Activated T-helper 1 cell treated with anti-CD3 and anti-CD28 coated beads, Interleukin-2, amount 50 U/mL, for 16 hours (primary cell): ENCODE measurements at places on chromosomes 1 and 21.
A peak's percentile ranks its signal among the peaks of the same experiment; 100 is the strongest.

DNA sequence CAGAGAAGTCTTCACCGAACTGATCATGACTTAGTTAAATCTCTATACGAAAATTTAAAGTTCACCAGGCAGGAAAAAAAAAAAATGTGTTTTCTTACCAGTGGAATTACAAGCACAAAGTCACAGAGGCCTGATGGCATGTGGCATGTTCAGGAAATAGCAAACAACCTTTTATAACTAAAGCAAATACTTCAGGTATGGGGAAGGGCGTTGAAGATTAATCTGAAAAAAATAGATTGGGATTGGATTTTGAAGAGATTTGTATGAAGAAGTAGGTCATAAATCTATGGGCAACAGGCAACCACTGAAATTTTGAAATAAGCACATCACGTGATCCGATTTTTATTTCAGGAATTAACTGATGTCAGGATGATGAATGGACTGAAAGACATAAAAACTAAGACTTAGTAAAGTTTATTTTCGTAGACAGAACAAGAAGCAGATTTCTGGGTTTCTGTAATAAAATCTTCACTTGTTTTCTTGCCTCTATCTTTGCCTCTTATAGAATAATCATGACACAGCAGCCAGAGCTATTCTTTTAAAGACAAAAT is 295.9 kb upstream of the ADGRL4 start:
- DNase-seq = no peak

- DNase-seq = peak; percentile 42
These were observed 37.0 kb upstream of the PARP1 start for GRCh38 chr1:226444901-226445300.

DNA sequence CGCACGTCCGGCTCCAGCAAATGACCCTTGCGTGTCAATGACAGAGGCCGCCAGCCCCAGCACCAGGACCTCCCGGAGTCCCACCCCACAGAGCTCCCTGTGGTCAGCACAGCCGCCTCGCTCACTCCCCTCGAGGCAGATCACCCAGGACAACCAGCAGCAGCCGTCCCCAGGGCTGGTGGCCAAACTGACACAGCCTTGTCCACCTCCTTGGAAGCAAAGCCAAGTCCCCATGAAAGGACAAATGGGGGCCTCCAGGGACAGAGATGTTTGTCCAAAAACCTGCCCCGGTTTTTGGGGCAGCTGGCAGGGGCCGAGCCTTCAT is 2.1 kb downstream of the KRTAP10-10 start:
- no peak for DNase-seq

DNA sequence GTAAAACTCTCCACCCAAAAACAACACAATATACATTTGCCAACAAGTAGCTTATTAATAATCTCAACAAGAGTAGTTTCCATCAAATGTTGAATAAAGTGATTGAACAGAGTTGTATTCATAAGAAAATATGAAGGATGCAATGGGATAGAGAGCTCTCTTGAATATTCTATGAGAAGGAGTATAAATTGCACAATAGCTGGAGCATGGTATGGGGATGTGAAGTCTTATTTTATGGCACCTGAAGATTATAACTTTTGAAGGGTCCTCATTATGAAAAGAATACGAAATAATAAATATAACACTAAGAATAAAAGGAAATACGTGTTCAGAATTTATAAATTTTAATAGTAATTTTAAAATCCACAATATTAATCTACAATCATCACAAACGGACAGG is 1415.1 kb downstream of the KCNT2 start:
- no peak for DNase-seq

DNA sequence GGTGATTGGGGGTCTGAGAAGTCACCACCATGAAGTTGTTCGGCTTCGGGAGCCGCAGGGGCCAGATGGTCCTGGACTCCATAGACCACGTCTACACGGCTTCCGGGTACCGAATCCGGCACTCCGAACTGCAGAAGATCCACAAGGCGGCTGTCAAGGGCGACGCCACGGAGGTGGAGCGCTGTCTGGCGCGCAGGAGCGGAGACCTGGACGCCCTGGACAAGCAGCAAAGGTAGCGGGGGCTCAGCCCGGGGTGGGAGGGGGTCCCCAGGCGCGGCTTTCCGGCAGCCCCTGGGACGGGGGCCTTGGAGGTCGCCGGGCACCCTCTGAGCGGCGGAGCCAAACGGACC is 146.5 kb downstream of the LIPI start:
- DNase-seq = no peak

DNA sequence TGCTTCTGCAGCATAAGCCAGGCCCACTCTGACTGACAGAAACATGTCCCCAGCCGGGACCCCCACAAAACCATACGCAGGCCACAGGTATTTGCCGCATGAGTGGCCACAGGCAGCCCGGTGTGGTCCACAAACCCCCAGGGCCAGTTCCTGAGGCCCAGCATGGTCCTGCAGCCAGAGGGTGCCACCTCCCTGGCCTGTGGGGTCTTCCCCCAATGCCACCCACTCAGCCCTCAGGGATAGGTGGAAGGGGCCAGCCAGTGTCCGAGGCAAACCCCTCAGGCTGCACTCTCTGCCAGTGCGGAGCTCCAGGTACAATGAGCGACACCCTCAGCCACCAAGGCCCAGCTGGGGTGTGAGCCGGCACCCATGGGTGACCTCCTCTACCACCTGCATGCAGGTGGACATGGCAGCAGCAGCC is 43.5 kb downstream of the UBE2G2 start:
- DNase-seq = no peak

- no peak for DNase-seq
These were observed 20.1 kb upstream of the DISP3 start for GRCh38 chr1:11458811-11459275.

DNA sequence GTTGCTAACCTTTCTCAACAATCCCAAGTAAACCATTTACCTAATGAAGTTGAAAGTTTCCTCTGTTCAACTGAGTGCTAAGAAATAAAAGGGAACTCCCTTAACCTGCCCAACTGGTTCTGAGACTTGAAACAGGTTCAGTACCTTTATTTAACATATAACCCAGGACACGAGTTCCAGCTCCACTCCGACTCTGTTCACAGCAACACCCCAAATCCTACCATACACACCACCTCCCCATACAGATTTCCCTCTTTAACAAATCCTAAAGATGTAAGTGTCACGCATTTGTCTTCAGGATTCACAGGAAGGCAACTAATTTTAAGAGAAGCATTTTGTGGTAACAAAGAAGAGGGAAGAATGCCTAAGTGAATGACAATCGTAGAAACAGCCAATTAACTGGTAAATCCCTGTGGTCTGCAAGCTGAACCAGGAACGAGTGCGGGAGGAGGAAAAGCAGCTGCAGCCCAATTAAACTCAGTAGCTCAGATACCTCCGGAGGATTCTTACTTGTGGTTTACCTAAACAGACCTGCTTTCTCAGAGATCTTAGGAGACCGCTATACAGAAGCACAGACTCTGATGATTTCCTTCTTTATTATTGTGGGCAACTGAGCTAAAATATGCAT is 134.5 kb upstream of the MAGI3 start:
- DNase-seq = no peak

GRCh38 chr1:218517459-218517858 is 172.3 kb downstream of the TGFB2 start:
- DNase-seq = no peak

GRCh38 chr1:229260297-229260696 is 10.6 kb upstream of the RAB4A start:
- no peak for DNase-seq

DNA sequence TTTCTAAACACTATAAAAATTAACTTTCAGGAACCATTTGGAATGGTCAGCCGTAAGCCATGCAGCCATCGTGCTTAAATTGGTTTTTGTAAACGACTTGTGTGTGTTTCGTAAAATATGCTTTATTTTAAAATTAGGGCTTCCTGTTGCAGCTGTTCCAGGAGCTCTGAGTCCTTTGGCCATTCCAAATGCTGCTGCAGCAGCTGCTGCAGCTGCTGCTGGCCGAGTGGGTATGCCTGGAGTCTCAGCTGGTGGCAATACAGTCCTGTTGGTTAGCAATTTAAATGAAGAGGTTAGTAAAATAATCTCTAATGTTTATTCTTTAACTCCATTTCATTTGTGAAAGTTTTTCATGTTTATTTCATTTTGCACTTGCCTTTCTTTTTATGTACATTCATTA is 83.1 kb downstream of the PTBP2 start:
- DNase-seq = no peak

DNA sequence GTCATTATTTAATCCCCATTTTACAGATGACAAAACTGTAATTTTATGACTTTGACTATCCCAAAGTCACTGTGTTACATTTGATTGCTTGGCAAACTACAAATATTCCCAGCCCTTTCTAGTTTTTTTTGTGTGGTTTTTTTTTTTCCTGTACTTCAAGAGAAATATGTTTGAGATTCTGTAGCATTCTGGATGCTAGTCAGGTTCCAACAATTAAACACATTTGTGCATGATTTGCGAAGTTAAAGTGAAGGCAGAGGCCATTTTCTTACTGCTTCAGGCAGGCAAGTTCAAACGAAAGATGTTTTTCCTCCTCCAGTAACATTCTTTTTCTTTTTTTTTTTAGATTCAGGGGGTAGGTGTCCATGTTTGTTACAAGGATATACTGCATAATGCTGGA is 107.9 kb upstream of the SERTAD4 start:
- no peak for DNase-seq

DNA sequence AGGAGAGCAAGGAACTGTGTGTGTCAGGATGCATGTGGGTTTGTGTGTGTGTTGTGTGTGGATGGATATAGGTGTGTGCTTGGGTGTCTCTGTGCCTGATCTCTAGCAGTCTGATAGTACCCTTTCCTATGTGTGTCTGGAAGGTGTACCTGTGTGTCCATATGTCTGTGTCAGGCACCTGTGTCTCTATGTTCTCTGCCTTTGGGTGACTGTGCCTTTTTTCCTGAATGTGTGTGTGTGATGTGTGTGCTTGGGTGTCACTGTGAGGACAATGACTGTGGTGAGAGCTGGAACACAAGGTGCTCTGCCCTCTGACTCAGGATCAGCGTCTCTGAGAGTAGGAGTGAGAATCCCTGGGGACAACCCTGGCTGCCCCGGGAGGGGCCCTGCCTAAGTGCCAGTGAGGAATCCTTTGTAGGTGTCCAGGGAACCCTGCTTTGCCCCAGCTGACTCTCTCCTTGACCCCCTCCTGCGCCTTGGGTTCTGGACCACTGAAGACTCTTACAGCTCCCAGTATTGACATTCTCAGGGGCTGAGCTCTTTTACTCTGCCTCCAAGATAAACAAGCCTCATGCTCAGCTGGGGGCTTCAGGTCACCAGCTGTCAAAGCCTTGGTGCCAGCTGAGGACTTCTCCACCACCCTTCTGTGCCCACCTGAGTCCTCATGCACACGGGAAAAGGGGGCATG is 735 bp upstream of the EFNA3 start:
- DNase-seq = no peak

GRCh38 chr1:167966050-167966449 is 29.2 kb upstream of the MPC2 start:
- no peak for DNase-seq

GRCh38 chr1:46635205-46635604 is 18.6 kb upstream of the MOB3C start:
- DNase-seq = no peak

- no peak for DNase-seq
These were observed 9.8 kb downstream of the EDN2 start for GRCh38 chr1:41474490-41475271.

GRCh38 chr1:244963231-244963826 is 99.0 kb upstream of the HNRNPU start:
- no peak for DNase-seq

- no peak for DNase-seq
These were observed 382.7 kb downstream of the DPYD start for GRCh38 chr1:97538113-97538512.

DNA sequence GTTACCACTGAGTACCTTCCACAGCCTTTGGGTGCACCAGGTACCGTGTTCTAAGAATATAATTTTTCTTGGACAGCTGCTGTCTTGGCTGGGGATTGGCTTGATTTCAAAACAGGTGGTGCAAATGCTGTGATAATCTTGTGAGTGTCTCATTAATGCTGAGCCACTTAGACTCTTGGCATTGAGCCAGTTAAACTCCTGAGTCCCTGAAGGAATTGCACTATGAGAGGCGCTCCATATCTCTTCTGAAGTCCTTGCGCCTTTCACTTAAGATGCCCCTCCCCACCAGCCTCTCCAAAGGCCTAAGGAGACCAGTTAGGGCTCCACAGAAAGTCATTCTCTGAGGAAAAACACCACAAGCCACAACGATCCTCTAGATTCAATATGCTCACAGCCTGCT is 51.0 kb downstream of the BACH1 start:
- no peak for DNase-seq

- DNase-seq = no peak
These were observed 30.2 kb downstream of the USP1 start for GRCh38 chr1:62467092-62467491.

DNA sequence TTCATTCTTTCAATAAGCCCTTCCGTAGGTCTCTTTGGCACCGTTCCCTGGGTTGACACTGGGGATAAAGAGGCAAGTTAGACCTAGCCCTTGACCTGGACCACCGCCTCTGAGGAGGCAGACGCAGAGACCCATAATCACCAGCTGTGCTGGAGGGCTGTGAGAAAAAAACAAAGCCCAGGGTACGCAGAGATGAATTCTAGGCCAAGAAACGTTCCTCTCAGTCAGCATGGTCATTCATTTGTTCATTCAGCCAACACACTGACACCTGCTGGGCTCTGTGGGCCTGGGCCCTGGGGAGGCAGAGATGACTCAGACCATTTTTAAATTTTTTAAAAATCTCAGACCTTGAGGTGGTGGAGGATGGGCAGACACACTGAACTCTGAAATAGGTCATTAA is 26.3 kb upstream of the TRABD2B start:
- DNase-seq = no peak

DNA sequence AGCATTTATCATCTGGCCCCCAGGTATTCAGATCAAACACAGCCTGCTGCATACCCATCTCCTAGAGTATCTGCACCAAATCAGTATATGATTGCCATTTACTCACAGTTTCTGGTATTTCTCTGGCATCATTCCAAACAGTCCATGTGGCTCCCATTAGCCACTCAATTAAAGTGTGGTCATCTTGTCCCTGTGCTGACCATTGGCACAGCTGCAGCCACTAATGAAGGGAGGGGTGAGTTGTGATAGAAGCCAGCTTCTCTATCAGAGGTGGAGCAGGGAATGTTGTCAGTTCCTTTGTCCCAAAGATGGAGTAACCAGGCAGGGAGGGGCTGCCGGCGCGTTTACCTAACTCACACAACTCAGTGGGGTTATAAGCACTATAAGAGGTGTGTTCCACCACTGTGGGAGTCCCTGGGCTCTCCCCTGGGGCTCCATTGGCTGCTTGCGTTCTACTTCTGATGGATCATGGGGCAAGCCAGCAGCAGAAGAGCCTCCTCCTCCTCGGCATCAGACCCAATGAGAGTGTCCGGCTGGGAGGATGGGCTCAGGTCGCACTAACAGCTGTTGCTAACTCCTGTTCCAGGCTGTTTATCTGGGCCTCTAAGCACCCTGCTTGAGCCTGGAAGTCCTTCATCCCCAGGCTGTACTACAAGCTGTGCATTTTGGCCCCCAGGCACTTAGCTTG is 108.6 kb downstream of the GDAP2 start:
- DNase-seq = no peak

GRCh38 chr1:94636624-94637023 is 95.1 kb upstream of the F3 start:
- no peak for DNase-seq

GRCh38 chr1:44485229-44485933 is 80.3 kb downstream of the RNF220 start:
- no peak for DNase-seq
